ENCODE measurements at places on chromosomes 4 and X.

- no peak for DNase-seq
These were observed 33.3 kb upstream of the DSPP start for GRCh38 chr4:87574996-87575395.

- DNase-seq = no peak
These were observed 35.3 kb upstream of the GPM6B start for GRCh38 chrX:13852001-13852695.

- DNase-seq = no peak
These were observed 49.0 kb downstream of the SMAD1 start for GRCh38 chr4:145530662-145531061.

- DNase-seq = no peak
These were observed 29.1 kb upstream of the CRMP1 start for GRCh38 chr4:5921981-5922380.

GRCh38 chr4:55445921-55446577 lies 50.3 kb downstream of the TMEM165 start:
- DNase-seq = no peak

DNA sequence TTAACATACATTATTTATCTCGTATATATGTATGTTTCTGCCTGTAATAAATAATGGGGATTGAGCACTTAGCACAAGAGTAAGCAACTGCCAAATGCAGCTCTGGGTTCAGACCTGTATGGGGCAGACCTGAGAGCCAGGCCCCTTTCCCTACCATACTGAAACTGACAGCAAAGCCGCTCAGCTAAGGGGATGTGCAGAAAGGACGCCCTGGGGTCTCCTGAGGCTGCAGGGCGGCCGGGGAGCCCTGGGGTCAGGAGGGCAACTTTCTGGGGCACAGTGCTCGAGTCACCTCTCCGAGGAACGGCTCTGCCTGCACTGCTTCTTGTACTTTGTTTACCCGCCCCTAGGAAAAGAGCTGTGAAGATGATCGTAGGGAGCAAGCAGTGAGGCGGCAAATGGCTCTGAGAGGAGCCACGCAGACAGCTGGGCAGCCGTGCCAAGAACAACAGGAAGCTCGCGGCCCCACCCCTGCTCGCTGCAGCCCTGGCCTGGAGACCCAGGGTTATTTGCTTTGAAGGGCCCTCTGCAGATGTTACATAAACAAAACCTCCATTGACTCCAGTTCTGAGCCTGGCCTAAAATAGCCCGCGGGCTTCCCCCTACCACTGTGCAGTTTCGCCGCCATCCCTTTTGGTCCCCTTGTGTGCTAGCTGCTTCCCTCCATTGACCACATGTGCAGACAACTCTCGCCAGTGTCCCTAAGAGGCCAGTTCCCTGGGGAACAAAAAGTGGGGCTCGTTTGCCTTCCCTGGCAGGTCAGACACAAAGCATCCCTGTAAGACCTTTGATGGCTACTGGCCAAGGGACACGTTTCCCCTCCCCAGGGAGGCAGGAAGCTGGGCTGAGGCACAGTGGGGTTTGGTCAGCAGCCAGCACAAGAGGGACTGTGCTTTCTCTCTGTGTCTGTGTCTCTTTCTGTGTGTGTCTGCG lies 111.3 kb upstream of the LNX1 start:
- peak; percentile 54 for DNase-seq

DNA sequence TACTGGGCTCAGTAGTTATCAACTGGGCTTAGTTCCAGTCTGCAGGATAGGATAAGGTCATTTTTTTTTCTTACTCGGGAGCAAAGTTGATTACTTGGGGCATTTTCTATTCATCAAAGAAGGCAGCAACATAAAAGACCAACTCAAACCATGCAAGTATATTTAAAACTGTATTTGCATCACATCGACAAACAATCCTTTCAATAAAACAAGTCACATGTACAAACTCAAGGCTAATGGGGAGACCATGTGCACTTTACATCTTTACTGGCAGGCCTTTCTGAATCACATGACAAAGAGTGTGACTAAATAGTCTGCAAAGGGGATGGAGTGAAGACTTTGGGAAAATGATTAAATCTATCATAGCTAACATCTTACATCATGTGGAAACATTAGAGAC lies 610.4 kb upstream of the BOD1L1 start:
- DNase-seq = no peak

DNA sequence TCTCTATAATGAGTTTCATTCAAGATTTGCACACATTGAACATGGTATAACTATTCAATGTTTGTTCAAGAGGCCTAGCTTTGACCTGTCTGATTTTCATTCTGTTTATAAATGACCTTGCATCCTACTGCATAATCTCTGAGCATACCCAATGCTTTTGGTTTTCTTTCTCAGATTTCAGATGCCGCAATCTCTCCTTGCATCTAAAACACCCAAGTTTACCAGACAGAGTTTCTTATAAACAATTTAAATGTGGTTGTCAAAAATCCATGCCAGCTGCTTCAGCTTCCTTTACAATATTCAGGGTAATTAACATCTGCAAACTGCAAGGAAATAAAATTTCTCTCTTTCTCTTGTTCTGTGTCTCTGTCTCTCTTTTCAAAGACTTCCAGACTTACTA lies 123.0 kb upstream of the PCDH18 start:
- no peak for DNase-seq

DNA sequence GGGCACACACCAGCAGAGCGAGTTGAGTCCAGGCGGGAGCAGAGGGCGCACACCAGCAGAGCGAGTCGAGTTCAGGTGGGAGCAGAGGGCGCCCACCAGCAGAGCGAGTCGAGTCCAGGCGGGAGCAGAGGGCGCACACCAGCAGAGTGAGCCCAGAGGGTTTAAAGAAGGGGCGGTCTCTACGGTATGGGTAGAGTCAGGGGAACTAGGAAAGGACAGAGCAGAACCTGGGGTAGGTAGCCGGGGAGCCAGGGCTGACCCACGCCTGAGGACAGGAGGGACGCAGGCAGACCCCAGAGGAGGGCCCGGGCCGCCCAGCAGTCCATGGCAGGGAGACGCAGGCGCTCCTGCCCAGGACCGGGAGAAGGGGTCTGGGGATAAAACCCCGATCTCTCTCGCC lies 22.0 kb upstream of the ADRA2C start:
- DNase-seq = no peak

- DNase-seq = no peak
These were observed 645.9 kb upstream of the INTU start for GRCh38 chr4:126986828-126987227.

DNA sequence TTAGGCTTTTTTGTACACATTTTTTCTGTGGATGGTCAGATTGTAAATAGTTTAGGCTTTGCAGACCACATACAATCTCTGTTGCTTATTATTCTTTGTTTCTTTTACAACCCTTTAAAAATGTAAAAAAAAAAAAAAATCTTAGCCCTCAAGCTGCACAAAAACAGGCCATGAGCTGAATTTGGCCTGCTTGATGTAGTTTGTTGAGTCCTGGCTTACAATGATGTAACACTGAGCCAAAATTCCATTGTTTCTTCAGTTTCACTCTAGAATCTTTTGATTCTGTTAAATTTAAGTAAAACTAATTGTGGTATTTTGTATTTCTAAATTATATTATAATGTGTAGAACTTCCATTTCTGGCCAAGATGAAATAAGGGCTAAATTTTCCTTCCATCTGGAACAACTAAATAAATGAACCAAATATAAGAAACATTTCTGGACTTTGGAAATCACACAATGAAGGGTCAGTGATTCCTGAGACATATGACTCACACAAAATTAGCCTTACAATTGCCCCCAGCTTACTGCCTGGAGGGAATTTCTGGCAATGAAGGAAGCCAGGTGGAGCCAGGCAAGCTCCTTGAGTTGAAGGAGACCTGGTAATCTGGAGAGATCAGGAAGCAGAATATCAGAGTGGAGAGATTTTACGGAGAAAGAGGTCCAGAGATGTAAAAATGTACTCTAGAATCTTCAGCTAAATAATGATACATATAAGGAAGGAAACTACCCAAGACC lies 29.8 kb downstream of the IQCM start:
- peak; percentile 67 for DNase-seq

- DNase-seq = no peak
These were observed 7.5 kb downstream of the YY2 start for GRCh38 chrX:21863241-21863640.

- DNase-seq = no peak
These were observed 126.5 kb downstream of the DKK2 start for GRCh38 chr4:106909486-106910188.

DNA sequence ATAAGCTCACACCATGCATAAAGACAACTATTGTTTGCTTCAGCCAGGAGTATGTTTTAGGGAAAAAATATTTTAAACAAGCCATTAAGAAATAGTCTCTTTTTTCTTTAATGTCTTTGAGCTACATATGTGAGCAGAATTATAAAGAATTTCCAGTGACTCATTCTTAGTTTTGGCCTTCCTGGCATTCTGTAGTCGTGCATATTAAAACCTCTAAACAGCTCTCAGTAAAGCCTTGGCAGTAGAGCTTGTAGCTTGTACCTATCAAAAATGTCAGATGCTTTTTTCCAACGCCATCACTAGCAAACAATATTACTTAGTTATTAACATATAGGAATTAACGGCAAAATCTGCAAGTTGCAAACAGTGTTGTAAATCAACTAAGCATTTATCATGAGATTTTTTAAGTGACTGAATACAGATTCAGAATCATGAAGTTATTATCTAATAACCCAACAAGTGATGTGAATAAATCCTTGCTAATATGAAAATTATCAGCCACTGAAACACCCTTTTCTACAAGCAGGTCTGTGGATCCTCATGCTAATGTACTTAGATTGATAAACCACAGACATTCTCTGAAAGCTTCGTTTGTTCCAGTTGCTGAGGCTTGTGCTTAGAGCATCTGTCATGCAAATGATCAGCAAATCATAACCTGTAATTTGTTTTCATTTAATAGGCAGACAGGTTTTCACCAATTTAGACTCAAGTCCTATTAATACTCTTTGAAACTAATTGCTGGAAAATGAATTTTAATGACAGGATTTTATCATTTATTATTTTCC lies 412.0 kb upstream of the ATOH1 start:
- DNase-seq = no peak

DNA sequence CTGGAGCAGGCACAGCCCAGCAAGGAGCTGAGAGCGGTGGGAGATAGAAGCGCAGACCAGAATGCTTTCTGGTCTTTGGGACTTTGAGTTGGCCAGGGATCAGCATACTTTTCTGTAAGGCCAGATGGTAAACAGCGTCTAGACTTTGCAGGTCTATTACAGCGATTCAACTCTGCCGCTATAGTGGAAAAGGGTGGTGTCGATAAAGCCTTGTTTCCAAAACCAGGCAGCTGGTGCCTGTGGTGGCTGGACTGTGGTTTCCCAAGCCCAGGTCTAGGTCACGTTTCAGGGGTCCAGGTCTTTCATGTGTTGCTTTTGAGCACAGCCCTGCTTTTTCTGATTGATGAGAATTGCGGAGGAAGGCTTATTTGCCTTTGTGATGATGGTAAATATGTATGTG lies 40.1 kb downstream of the HTT-AS start:
- no peak for DNase-seq

DNA sequence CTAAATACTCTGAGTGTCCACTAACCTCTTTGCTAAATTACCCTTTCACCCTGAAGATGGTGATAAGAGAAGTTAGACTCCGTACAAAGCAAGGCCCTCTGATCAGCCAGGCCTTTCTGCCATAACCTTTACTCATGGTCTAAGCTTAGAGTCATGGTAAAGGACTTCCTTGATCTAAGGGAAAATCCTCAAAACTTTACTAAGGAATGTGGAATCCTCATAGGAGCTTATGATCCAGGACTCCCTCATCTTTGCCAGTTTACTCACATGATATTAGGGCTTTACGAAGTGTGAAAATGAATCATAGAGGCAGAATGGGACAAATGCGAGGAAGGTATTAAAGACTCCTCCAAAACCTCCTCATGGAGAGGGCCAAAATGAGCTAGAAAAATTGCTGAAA lies 7.9 kb upstream of the FAM13A start:
- no peak for DNase-seq

DNA sequence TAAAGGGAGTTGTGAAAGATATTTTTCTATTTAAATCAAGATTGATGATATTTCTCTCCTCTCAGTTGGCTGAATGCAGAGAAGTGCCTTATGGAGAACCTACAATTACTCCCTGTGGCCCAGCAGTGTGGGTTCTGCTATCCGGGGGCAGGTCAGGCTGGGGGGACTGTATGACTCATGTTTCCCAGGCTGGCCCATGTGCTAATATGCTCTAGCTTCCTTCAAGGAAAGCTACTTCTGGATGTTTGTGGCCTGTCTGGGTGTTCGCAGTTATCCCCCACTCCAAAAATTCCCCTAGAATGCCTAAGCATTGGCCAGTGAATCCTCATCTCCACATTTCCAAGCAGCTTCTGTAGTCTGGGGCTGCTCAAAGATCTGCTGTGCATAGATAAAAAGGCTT lies 58.9 kb upstream of the SPP1 start:
- no peak for DNase-seq

- DNase-seq = no peak
These were observed 94.5 kb downstream of the NSUN7 start for GRCh38 chr4:40844261-40844660.

- no peak for DNase-seq
These were observed 100.0 kb downstream of the LARP1B start for GRCh38 chr4:128161138-128161537.

GRCh38 chrX:20718592-20719380 lies 452.1 kb upstream of the RPS6KA3 start:
- DNase-seq = no peak

GRCh38 chr4:37604461-37604860 lies 81.7 kb downstream of the RELL1 start:
- DNase-seq = no peak

- no peak for DNase-seq
These were observed 161.7 kb downstream of the RASL11B start for GRCh38 chr4:53023677-53024299.

GRCh38 chr4:122652379-122652778 lies 31.5 kb upstream of the IL21 start:
- DNase-seq = peak; percentile 45

- DNase-seq = no peak
These were observed 875 bp downstream of the RGS12 start for GRCh38 chr4:3293401-3294391.

DNA sequence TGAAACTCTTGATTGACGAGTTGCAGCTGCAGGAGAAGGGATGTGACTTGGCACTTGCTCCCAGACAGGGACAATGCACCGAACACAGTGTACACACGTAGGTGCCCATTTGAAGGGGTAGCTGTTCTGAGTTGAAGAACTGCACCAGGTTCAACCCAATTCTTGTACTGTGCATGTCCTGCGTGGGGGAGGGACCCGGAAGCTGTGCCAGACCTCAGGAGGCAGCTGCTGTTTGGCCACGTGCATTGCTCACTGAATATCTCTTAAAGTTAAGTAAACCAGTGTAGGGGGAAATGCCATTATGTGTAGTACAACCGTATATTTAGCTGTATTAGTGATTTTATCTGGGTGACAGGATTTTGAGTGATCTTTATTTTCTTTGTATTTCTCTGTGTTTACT lies 12.0 kb upstream of the RBBP7 start:
- DNase-seq = no peak

DNA sequence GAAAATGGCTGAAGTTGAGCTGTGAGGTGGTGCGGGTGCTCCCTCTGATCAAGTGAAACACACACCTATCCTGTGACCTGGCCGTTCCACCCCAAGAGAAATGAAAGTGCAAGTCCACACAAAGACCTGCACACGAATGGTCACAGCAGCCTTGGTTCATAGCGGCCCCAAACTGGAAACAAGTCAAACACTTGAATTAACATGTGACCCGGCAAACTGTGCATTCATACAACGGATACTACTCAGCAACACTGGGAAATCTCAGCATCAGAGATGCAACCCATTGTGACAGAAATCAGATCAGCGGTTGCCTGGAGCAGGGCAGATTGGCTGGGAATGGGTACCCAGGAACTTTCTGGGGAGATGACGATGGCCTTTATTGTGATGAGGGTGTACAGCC lies 7.6 kb downstream of the G6PD start:
- DNase-seq = no peak

- DNase-seq = no peak
These were observed 45.7 kb upstream of the EPGN start for GRCh38 chr4:74262522-74262921.
